Left lung (tissue), 14 donors: ENCODE measurements at places on chromosomes 7 and 10.

DNA sequence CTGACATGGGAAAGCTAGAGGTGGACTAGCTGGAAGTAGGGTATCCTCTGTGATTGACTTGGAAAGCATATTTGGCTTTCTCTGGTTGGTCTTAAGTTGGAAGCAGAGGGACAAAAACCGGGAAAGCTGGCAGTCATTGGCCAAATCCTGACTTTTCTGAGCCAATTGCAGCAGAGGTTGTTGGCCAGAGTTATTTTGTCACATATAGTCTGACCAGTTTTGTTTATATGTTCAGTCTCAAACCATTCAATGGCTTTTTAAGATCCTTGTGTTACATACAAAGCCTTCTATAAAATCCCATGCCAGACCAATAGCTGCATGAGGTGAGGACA, 6.3 kb downstream of the CFAP69 start:
- DNase-seq: no peak

GRCh38 chr7:113831556-113831955, 87.3 kb downstream of the PPP1R3A start:
- DNase-seq: no peak

GRCh38 chr7:6015917-6016652, 7.0 kb downstream of the AIMP2 start:
- no peak for DNase-seq

DNA sequence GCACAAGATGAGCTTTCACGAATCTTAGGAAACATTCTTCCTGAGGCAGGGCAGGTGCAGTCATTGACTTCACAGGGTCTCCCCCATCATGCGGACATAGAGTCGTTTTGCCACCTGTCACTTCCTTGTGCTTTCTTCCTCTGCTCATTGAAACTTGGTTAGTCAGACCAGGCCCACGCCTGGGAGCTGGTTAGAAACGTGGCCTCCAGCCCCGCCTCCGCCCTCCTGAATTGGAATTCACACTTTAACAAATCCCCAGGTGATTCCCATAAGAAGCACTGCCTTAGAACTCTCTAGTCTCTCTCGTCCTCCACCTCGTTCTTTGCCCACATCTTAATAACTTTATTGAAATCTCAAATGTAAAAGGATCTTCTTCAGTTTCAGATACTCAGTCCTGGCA, 265.5 kb upstream of the FZD8 start:
- DNase-seq: no peak

GRCh38 chr7:39069896-39070881, 92.5 kb downstream of the POU6F2 start:
- DNase-seq: no peak

DNA sequence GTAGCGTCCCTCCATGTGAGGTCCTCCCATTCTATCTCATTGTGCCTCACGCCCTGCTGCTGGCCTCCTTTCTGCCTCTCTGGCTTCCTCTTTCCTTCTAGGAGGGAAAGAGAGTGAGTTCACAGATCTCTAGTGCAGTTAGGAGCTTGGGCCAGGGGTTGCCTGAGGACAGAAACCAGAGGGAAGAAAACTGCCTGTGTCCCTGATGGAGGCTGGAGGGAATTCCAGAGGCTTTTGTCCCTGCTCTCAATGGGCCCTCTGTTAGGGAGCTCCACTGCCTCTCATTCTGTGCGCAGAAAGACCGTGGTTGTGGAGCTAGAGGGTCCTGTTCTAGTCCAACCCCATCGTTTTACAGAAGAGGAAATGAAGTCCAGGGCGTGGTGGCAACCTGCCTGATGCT, 4.6 kb downstream of the MARVELD1 start:
- no peak for DNase-seq

DNA sequence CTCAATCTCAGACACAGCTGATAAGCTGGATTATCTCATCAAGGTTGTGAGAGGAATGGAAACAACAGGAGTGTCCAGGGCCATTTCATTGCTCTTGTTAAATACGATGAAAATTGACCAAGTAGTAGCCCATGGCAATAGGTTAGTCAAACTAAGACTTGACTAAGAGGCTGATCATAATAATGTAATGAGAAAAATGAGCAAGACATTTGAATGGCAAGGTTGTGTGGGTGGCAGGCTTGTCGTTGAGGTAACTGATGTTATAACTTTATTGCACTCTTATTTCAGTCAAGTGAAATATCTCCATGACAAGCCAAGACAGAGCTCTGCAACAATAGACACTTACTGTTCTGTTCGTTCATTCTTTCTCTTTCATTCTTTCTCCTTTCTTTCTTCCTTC, 532.0 kb downstream of the GATA3 start:
- DNase-seq: no peak

GRCh38 chr10:23676296-23676695, 237.4 kb downstream of the OTUD1 start:
- DNase-seq: no peak
